Stimulated activated CD8-positive, alpha-beta memory T cell treated with anti-CD3 and anti-CD28 coated beads, Interleukin-15, amount 100 ng/mL, for 24 hours (primary cell): ENCODE measurements at places on chromosomes 1 and 21.

DNA sequence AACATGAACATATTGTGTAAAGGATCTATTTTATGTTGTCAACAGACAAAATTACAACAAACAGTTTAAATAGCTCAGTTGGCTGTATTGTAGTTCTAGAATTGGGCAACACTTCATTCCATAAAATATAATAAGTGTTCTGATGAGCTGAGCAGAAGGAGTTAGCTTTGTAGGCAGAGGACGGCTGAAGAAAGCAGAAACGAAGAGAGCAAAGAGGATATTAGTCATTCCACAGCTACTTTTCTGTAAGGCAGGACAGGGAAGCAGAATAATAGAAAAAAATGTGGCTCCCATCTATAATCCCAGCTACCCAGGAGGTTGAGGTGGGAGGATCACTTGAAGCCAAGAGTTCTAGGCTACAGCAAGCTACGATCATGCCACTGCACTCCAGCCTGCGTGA is 20.2 kb upstream of the IVNS1ABP start:
- DNase-seq, result no peak

GRCh38 chr1:229950020-229950419 is 117.0 kb upstream of the GALNT2 start:
- DNase-seq, result no peak

DNA sequence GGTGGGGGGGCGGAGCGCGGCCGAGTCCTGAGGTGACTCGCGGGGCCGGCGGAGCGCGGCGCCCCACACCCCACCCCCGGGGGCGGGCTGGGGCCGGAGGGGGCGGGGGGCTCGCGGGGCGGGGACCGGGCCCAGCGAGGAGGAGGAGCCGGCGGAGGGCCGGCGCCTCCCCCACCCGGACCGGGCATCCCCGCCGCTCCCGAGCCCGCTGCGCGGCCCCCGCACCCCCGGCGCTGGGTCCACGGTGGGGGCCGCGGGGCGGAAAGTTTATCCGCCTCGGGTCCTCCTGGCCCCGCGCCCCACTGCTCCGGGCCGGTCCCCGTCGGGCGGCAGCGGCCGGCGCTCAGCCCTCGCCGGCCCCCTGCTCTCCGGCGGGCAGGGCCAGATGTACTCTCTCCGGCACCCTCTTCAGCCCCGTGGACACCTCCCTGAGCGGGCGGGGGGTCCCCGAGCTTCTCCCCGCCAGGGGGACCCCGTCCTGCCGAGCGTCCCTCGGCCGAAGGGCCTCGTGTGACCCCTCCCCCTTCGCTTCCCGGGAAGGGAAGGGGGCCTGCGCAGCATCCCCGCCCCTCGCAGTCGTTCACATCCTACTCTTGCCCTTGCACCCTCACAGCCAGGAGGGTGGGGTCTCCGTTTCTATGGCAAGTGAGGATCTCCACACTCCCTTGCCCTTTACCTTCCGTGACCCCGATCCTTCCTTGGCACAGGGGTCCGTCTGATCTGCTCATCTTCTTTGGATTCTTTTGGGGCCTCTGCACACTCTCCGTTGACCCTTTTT is 663 bp downstream of the CAMTA1 start:
- DNase-seq, result peak; percentile 7

DNA sequence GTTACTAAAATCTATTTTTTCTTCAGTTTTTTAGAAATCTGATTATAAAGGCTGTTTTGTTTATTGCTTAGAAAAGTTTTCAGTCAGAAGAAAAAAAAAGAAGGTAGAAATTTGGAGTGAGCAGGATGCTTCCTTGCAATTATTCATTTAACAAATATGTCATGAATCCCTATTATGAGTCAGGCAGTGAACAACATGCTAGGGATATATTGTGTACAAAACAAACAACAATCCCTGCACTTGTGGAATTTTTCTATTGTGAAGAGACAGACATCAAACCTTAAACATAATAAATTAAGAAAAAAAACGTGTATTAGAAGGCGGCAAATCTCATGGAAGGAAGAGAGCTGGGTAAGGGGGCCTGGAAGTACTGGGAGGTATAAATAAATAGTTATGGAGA is 664.1 kb upstream of the CAMK1G start:
- no peak for DNase-seq

DNA sequence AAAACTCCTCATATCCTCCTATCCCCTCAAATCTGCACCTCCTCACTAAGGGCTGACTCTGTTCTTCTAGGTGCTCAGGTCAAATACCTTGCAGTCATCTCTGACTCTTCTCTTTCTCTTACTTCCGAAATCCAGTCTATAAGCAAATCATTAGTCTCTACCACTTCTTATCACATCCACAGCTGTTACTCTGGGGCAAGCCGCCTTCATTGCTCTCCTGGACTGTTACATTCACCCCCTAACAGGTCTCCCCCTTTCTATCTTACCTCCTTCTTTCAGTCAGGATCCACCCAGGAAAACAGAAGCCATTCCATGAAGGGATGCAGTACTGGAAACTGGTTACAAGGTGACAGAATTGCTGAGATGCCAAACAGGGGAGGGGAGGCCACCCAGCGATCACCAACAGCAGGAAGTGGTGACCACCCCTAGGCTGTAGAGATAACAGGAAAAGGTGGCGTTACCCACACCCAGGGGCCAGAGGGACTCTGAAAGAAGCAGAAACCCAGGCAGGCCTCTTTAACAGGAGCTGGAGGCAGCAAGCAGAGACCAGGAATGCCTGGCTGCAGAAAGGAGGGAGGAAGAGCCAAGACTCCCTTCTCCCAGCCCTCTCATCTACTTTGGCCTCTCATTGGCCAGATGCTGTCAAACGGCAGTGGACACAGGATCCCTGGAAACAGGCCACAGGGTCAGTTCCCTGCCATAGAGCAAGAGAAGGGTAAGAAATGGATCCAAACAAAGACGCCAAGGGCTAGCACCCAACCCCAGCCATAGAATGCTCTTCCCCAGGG is 55.5 kb upstream of the FOXO6 start:
- DNase-seq, result no peak

DNA sequence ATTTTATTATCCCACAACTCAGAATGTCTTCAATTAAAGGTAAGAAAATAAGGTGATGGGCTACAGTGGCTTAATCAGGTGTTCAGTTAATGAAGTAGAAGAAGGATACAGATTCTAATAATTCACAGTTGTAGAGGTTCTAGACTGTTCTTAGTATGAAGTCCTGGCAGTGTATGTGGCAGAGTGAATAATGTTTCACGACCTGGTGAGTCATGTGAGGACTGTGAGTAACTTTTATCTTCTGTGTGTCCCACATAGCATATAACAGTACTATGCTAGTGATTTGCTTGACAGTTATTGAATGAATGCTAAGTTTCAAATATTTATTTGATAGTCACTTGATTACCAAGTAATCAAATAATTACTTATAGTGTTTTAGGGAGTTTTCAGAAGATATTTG is 20.0 kb downstream of the SLC16A4 start:
- DNase-seq, result no peak

DNA sequence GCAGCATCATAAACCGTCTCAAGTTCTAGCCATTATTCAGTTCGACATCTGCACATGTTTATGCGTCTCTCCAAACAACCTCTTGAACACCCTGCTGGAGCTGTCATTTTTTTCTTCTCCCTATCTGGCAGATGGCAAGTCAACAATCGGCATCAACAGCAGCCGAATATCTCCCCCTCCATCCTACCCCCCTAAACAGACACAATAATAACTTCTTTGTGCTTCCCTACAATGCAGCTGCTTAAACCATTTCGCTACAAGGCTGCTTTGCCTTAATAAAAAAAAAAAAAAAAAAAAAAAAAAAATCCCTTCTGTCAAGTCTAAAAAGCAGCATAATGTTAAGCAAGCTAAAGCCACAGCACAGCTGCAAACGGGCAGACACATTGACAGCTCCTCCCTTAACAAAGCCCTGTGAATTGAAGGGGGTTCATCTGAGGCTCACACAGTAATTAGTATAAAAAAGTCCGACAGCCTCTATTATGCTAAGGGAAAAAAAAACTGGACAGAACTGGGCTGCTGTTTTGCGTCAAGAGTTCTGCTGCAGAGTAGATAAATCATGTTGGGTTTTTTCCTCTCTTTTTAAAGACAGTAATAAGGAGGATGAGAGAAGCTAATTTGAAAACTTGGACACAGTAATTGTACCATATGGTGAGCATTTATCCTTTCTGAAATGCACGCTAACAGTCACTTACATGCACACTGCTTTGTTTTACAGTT is 136.4 kb downstream of the AKT3 start:
- no peak for DNase-seq

DNA sequence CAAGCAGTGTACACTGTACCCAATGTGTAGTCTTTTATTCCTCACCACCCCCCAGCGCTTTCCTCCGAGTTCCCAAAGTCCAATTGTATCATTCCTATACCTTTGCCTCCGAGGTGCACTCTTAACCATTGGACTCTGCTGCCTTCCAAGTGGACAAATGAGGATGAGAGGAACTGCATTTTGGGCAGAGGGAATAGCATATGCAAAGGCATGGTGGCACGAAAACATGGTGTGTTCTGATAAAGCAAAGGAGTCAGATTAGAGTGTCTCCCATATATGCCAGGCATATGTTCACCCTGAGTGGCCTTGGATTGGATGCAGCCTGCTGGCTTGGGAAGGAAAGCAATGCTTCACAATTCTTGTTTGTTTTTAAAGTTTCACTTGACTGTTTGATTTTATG is 25.5 kb downstream of the FGGY start:
- no peak for DNase-seq

GRCh38 chr1:89739013-89739843 is 81.6 kb upstream of the LRRC8D start:
- DNase-seq, result no peak

DNA sequence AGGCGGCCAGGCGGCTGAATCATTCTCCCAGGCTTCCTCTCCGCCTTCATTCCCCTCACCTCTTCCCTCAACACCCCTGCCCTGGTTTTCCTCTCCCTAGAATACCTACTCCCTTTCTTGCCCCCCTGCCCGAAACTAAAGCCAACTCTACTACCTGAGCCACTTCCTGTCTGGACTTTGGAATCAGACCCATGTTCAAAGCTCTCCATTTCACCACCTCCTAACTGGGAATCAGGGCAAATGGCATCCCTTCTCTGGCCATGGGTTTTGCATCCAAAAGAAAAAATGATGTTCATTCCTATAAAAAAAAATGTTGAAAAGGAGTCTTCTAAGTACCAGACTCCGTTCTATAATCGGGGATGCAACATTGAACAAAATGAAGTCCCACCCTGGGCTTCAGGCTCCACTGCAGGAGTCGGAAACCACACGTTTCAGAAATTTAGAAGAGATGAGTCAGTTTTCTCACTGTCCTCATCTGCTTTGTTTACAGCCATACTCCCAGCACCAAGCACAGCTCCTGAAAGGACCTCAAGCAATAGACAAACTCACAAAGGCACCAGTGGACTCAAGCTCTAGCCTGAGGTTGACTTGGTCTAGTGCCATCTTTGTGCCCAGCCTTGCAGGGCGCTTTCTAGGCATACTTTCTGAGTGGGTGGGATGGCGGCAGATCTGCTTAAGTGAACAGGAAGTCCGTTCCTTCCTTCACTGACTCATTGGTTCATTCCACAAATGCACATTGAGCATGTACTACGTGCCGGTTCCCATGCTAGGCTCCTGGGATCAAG is 176.2 kb downstream of the IGSF21 start:
- no peak for DNase-seq

- no peak for DNase-seq
Observed at GRCh38 chr1:85463731-85464496, 1.0 kb downstream of the DDAH1 start.

DNA sequence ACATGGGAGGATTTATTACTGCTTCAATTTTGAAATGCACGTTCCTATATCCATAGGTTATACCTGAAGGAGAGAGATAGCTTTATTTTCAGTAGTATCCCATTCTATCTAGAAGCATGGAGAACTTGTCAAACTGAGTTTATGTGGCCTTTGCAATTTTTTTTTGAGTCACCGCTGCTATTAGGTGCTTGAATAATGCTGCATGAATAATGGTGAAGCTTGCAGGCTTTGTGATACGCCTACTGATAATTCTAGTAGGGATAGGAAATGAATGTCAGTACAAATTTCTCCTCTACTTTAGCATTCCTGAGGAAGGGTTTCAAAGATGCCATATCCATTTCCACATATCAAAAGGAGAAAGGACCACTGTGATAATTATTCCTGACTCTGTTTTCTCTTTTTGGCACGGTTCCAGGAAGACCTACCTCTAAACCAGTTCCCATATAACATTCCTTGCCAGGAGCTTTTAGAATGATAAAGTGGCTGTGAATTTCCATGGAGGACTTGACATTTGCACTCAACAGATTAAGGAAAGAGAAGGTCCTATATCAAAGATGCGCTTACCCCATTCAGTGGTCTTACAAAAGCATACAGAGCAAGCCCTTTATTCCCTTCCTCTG is 83.5 kb downstream of the SPATA46 start:
- DNase-seq, result no peak

DNA sequence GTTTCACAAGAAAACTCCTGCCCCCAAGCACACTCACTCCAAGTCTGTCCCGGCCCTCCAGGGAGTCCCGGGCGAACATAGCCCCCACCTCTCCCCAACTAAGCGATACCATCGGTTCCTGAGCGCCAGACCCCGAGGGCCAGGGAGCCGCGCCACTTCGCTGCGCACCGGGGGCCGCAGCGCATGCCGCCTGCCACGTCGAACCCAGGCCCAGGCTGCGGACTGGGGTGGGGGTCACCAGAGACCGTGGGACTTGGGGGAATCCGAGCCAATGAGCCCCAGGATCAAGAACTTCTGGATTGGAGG is 801 bp downstream of the RSPO1 start:
- DNase-seq, result no peak

- no peak for DNase-seq
Observed at GRCh38 chr1:31099293-31100032, 33.9 kb upstream of the PUM1 start.

- no peak for DNase-seq
Observed at GRCh38 chr21:22981819-22982218, 1983.6 kb downstream of the NCAM2 start.

DNA sequence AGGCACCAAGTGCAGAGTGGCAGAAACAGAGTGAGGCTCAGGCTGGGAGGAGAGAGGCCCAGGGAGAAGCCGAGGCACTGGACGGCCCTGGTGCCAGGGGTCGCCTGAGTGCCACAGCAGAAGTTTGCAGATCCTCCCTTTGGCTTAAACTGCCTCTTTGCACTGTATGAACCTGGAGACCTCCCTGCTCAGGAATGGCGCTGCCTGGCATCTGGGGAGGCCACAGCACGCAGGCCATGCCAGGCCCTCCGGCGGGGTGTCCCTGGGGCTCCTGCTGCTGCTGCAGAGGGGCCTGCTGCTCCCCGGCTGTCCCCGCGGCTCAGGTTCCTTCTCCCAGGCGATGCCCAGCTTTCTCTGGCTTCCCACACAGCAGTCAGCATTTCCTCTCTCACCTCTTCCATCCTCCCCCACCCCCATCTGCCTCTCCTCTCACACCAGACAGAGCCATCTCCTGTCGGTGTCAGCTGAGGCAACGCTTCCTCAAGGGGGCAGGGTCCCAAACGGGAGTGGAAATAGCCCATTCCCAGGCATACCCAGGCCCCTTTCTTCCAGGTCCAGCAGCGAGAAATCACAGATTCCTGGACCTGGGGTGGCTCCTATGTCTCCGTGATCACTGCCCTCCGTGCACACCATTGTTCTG is 35.2 kb downstream of the SYT6 start:
- DNase-seq, result no peak

- DNase-seq, result no peak
Observed at GRCh38 chr1:97745912-97746311, 174.9 kb downstream of the DPYD start.

GRCh38 chr1:63883494-63884235 is 109.8 kb downstream of the ROR1 start:
- DNase-seq, result no peak

- DNase-seq, result no peak
Observed at GRCh38 chr1:117089996-117090395, 29.9 kb downstream of the TTF2 start.
